NCI-H187 (cell line): ENCODE measurements at places on chromosomes 1 and 21.

GRCh38 chr1:192763756-192764155, 45.1 kb upstream of the RGS2 start:
- no peak for DNase-seq

DNA sequence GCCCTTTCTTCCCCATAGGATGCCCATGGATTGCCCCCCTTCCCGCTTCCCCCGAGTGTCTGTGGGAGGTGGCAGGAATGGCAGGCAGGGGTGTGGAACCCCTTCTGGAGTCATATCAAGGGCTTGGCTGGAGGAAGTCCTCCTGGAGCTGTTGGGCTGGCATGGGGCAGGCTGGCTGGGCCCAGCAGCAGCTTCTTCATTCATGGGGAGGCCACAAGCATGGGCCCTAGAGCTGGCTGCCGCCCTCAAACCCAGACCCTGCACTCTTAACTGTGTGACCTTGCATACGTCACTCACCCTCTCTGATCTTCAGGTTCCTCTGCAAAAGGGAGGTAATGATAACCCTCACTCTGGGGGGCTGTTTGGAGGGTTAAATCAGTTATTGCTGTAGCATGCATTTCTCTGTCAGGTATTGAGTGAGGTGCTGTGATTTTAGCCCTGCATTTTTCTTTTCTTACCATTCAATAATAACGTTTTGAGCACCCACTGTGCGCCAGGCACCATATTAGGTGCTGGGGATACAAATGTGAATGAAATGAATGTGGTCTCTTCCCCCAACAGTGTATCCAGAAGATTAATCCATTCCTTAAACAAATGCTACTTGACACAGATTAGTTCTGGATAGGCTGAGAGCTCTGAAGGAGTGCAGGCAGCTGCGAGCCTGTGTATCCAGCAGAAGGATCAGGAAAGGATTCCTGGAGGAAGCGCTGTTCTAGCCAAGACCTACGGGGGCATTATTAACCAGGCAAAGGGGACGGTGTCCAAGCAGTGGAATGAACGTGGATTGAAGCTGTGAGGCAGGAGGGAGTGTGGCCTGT, 9.3 kb downstream of the PCSK9 start:
- no peak for DNase-seq

DNA sequence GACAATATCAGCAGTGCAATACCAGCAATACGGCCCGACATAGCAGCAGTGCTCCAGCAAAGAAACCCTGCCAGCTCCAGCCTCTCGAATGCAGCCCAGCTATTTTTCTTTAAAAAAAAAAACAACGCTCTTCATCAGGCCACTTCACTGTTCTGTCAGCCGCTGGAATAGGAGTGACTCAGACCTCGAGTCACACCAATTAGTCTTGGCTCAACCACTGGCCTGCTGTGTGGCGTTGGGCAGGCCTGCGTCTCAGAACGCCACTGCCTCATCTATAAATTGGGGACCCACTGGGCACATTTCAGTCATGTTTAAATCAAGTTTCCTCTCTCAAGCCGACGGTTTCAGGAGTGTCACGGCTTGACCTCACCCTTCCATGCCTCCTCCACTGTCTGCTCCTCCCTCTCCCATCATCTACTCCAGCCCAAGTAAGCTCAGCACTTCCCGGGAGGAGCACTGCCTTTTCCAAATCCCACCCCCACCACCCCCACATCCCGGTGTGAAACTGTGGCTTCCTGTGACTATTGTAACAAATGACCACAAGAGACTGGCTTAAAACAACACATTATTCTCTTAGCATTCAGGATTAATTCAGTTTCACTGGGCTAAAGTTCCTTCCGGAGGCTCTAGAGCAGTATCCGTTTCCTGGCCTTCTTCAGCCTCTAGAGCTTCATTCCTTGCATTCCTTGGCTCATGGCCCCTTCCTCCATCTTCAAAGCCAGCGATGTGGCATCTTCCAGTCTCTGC, 71.9 kb upstream of the EFHD2 start:
- DNase-seq, result no peak

GRCh38 chr1:202589190-202589930, 120.9 kb downstream of the SYT2 start:
- no peak for DNase-seq

GRCh38 chr21:16454399-16454798, 724.6 kb downstream of the USP25 start:
- DNase-seq, result no peak
